Fibroblast of upper back skin (primary cell): ENCODE measurements at places on chromosomes 12 and 14.
A peak's percentile ranks its signal among the peaks of the same experiment; 100 is the strongest.

DNA sequence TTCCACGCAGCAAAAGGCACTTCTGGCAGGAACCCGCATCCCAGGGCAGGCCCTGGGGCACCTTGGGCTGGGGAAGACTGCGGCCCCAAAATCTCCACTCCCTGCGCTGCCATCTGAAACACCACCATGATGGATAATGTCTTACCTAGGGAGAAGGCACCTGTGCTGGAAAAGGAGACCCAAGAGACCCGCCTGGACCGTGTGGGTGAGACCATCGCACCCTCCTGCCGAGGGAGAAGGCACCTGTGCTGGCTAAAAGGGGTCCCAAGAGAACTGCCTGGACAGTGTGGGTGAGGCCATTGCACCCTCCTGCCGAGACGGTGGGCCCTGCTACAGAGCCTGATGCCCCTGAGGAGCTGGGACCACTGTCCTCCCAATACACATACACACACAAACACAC, 24.8 kb upstream of the INF2 start:
- DNase-seq, result no peak

DNA sequence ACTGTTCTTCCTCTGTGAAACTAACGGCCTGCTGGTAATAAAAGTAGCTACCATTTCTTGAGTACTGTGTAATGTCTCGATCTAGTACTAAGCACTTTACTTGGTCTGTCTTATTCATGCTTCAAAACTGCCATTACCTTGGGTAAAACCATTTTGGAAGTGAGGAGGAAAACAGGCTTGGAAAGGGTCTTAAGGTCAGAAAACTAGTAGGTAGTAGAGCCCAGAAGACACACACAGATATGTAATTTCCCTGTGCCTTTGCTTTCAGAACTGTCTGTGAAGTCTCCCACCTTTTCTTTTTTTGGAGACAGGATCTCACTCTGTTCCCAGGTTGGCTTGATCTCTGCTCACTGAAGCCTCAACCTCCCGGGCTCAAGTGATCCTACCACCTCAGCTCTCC, 3.4 kb upstream of the DDX55 start:
- DNase-seq, result no peak

- no peak for DNase-seq
These were observed 56.0 kb downstream of the ELK3 start for GRCh38 chr12:96250119-96250685.

GRCh38 chr12:45827974-45828373, 98.5 kb downstream of the ARID2 start:
- DNase-seq, result no peak

DNA sequence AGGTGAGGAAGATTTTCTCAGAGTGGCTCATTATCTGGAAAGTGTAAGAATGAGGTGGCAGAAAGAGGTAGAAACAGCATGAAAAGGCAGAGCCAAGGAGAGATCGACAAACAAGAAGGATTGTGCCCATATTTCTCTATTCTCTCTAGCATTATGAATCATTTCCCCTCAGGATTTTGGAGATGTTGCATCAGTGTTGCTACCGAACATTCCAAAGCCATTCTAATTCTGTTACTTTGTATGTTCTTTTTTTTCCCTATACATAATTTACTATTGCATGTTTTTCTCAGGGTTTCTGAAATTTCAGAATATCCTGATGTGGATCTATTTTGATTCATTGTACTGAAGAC, 61.4 kb downstream of the KICS2 start:
- peak; percentile 92 for DNase-seq

DNA sequence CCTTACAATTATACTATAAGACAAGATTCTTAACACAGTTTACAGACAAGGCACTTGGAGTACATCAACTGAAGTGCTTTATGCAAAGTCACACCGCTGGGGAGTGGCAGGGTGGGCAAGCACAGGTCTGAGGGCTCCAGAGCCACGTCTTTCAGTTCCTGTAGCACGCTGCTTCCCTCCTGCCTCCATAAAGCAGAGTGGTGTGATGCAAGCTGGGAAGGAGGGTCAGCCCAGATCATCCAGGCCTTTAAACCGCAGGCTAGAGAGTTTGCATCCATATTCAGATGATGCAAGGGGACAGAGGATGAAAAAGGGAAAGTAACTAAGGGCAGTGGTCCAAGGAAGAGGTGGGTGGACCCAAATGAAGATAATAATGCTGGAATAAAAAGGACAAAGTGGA, 132.6 kb downstream of the ITPR2 start:
- no peak for DNase-seq

DNA sequence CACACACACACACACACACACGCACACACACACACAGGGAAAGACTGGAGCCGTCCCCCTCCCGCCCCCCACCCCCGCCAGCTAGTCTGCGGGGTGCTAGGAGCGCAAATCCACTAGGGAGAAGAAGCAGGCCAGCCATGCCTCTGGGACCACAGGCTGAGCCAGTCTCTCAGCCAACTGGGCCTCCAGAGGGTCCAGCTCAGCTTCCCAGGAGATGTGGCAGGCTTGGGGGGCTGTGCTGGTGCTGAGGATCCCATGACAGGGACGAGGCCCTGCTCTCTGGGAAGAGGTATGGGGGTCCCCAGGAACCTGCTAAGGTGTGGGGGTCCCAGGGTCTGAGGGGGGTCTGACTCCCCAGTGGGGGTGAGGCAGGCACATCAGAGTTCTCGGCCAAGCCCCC, 133.5 kb downstream of the NCOR2 start:
- no peak for DNase-seq
